Mesenteric fat pad (tissue), 1 donor: ENCODE measurements at places on chromosomes 7 and 10. TPM values are rescaled to one million over a fixed set of nuclear protein-coding genes. Genes with fewer than 3 reads are reported as not detected.
A peak's percentile ranks its signal among the peaks of the same experiment; 100 is the strongest.

DNA sequence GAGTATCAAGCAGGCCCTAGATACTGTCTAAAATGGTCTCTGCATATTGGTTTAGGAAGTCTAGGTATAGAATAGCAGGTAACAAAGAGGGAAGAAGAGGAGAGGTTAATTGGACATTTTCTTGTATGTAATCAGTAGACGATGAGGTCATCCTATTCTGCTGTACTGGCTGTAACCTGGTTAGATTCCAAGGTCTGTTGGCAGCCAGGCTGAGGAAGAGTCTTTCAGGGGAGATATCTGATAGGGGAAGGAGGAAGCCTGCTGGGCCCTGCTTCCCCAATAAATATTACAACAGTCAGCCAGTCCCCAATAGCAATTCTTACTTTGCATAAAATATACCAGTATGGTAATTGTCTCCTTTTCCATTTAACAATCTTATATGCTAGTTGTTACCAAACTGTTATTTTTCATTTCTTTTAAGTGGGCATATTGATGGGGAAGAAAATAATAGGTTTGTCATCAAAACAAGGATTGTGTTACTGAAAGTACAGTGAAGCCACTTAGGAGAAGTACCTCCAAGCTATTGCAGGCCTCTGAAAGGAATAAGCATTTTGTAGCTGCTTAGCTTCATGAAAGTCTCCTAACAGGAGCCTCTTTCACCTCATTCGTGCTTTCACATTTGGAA lies 186.4 kb downstream of the LRRC4 start:
- no peak for DNase-seq

- peak; percentile 73 for DNase-seq
These were observed 51.5 kb upstream of the SHH start for GRCh38 chr7:155863721-155864151.

DNA sequence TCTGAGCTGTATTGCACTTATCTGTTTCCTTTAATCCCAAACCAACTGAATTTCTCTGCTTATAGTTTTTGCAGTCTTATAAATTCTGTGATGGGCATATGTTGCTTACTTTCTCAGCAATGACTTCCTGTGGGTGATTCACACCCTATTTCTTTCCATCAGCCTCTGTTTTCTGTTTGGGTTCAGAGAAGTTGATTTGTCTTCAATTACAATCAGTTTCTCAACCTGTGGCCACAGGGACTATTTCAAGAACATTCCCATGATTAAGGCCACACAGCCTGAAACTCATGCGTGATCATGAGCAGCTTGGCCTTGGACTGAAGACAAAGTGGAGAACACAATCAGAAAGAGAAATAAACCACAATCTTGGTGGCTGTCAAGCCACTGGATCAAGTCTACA lies 1174.6 kb upstream of the C7orf33 start:
- DNase-seq, result no peak

- no peak for DNase-seq
These were observed 304.9 kb downstream of the SUGCT start for GRCh38 chr7:40439686-40440085.

DNA sequence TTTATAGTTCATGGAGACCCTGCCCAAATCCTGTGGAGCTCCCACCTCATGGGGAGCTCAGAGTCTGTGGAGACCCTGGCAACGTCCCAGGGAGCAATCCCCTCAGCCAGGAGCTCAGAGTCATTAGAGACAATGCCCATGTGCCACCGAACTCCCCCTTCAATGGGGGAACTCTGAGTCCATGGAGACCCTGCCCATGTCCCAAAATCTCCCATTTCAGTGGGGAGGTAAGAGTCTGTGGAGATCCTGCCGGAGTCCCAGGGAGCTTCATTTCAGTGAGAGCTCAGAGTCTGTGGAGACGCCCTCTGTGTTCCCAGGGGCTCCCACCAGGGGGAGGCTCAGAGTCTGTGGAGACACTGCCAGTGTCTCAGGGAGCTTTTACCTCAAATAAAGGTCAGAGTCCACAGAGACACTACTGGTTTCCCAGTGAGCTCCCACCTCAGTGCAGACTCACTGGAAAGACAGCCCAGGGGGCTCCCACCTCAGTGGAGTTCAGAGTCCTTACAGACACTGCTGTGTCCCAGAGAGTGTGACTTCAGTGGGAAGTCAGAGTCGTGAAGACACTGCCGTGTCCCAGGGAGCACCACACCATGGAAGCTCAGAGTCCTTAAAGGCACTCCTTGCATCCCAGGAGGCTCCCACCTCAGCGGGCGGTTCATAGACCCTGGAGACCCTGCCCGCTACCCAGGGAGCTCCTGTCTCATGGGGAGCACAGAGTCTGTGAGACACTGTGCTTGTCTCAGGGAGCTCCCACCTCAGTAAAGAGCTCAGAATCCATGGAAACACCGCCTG lies 5.0 kb downstream of the MYO1G start:
- no peak for DNase-seq

DNA sequence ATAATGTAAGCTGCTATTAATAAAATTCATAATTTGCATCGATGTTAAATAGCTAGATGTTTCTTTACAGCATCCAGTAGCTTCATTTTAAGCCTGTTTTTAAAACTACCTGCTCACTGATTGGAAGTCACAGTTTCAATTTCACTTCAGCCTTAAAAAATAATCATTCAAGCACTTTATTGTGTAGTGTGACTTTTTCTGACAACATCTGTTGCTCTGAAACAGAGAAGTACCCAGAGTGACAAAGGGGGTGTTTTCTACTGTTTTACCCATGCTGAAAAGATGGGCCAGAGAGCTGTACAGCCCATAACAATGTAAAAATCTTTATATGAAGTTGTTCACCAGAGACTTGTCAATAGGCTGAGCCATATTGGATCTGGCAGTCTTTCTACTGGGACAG lies 437.2 kb downstream of the MDFIC start:
- DNase-seq, result no peak

GRCh38 chr7:107364787-107365186 lies 105.1 kb upstream of the GPR22 start:
- DNase-seq, result no peak

- no peak for DNase-seq
These were observed 121.3 kb downstream of the ARID5B start for GRCh38 chr10:62022830-62023229.

GRCh38 chr10:25017661-25018060 lies 1.2 kb downstream of the THNSL1 start:
- DNase-seq, result no peak

GRCh38 chr10:51382181-51382580 lies 307.9 kb downstream of the PRKG1 start:
- no peak for DNase-seq

- DNase-seq, result peak; percentile 95
These were observed 9.9 kb downstream of the TTYH3 start for GRCh38 chr7:2641406-2642393.

DNA sequence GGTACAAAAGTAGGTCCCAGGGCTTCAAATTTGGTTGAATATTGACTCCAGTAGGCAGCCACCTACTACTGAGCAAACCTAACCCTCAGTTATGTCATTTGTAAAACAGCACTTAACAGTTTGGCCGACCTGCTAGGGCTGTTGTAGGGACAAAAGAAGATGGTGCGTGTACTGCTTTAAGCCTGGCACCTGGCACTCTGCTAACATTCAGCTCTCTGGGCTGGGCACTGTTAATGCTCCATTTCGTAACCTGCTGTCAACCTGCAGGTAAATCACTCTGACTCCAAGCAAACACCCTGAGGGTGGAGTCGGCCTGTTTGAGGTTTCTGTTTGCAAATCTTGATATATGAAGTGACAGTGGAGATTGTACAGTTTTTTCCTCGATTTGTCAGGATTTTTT lies 7.2 kb downstream of the ZKSCAN1 start:
- DNase-seq, result no peak

DNA sequence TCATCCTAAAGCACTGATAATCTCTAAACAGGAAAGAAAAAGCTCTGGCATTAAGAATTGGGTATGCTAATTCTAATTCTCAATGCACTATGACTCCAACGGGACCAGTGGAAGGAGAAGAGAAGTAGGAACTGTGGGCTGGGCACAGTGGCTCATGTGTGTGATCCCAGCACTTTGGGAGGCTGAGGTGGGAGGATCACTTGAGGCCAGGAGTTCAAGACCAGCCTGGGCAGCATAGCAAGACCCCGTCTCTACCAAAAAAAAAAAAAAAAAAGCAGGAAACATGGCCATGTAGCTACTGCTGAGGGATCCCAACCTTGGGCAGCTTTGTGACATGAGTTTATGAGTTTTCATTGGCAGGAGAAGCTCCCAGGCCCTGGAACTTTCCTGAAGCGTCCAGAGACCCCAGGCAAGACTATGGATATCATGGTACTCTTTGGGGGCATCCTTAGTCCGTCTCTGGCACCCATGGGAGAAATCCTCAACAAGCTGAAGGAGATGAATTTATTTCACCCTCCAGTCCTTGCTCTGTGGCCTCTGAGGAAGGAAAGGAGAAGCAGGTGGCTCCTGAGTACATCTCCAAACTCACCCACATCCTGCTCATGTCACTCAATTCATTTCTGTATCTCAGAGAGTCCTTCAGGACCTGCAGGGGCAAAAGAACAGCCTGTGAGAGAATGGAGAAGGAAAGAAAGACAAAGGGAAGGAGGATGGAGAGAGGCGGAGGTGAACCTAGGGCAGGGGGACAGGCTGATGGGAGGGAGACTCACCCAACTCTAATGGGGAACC lies 99.5 kb downstream of the SPDYE5 start:
- DNase-seq, result no peak

- DNase-seq, result no peak
These were observed 62.5 kb downstream of the NKX6-2 start for GRCh38 chr10:132723330-132723970.

GRCh38 chr7:20005081-20005480 lies 212.1 kb downstream of the MACC1 start:
- no peak for DNase-seq

DNA sequence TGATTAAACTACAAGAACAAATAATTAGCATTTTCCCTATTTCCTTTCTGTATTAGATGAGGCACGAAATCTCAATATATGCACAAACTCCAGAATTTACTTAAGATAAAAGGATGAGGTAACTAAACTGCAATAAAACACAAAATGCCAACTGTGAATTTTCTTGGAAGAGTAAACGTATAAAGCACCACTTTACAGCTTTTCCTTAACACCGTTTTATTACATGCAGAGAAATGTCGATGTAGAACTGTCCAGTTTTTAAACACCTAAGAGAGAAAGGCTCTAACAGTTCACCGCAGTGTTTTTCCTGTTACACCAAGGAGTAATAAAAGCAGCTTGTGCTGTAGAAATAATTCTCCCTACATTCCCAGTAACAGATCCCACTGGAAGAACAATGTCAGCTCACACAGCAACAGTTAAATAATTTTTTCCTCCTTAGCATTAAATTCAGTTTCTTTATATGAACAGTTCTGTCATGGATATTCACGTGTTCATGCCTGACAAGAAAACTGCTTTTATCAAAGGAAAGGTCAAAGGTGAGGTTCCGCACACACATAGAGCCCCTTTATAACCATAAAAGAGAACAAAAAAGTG lies 52.0 kb downstream of the MINDY3 start:
- no peak for DNase-seq

DNA sequence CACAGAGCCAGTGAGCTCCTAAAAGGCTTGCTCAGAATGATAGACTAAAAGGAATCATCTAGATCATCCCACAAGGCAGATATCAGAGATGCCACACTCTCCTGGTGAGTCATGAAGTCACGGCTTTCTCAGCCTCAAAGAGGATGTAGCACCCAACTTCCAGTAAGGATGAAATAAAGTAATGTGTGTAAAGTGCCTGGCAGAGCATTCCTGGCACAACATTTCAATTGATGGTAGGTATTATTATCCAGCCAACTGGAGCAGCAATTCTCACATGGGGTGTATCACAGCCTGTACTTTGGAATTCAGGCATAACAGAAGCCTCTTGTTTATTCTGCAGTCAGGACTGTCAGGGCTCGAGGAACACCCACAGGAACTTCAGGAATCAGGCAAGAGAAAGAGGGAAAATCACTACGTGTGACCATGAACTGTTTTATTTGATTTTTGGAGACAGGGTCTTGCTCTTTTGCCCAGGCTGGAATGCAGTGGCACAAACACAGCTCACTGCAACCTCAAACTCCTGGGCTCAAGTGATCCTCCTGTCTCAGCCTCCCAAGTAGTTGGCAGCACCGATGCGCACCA lies 5.3 kb upstream of the NAT16 start:
- no peak for DNase-seq

- no peak for DNase-seq
These were observed 52.1 kb downstream of the RBM17 start for GRCh38 chr10:6140965-6141295.

GRCh38 chr10:1253523-1254353 lies 197.6 kb downstream of the WDR37 start:
- DNase-seq, result no peak

Gene IRF5
- 17.3 TPM for total RNA-seq

Gene ASB4
- 0.29 TPM for total RNA-seq

Gene SAP25
- 2.3 TPM for total RNA-seq

Gene HOXA11
- total RNA-seq, result 6.1 TPM

Gene DPYSL4
- total RNA-seq, result 1.8 TPM

Gene ZNF467
- 11.5 TPM for total RNA-seq

Gene TCAF2
- total RNA-seq, result 0.87 TPM

Gene MBL2
- total RNA-seq, result not detected

Gene TMEM120A
- 93.8 TPM for total RNA-seq

Gene CYP3A4
- 0.26 TPM for total RNA-seq

Gene KIF5B
- total RNA-seq, result 116 TPM

Gene NME8
- total RNA-seq, result 0.45 TPM

Gene ANXA8L1
- total RNA-seq, result not detected

Gene ZNF775
- total RNA-seq, result 1.6 TPM
